ENCODE measurements at places on chromosomes 12 and 14.

DNA sequence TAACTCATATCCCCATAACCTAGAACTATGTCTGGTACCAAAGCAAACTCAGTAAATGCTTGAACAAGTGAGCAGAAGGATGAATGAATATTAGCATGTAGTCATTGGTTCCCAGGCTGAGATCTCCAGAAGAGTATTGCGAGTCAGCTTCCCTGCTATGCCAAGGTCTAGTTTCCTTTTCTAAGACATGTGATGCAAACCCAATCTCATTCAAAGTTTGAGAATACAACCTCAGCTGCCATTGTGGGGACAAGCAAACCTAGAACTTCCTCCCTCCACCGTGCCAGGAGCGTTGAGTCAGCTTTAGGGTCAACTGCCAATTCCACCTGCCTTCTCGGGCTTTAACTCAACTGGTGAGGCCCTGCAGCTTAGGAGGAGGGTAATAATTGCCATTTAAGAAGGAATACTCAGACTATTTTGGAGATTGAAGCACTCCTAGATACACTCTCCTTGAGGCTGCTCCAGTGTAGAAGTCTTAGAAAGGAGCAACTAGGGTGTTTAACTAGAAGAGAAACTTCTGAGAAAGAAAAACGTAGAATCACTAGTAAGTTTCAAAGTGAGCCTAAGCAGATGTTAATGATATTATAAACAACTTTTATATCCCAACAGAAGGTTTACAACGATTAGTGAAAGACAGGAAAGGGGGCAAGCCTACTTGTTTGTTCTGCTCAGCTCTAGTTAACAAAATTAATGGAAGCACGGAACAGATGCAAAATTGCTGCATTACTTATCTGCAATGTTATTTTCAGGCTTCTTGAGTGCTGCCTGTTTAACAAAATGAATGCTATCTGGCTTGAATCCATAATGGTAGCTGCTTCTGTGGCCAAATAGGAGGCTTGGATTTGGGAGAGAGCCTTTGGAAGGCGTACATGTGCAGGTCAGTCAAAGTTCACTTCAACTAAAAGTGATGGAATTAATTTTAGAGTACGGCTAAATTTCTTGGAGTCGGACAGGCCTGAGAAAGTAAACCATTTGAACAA, 96.9 kb downstream of the HELB start:
- peak; percentile 7 for DNase-seq

GRCh38 chr12:121515615-121516014, 65.2 kb downstream of the KDM2B start:
- DNase-seq, result no peak

GRCh38 chr14:91228112-91229004, 16.1 kb downstream of the GPR68 start:
- DNase-seq, result peak; percentile 91

DNA sequence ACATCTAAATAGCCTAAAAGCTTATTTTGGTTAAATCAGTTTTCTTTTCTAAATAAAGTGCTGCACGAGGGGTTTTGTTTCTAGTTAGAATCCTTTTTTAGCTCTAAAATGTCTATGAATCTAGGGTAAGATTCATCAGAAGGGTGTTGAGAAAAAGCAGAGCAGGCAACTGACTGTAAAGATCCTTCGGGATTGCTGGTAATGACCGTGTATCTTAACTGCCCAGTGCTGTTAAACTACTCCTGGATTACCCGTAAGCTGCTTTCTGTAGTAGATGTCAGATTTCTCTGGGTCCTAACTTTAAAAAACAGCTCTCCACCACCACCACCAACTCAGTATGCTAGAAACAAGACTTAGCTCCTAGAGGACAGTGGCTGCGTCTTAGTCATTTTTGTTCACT, 39.2 kb downstream of the DACT1 start:
- DNase-seq, result no peak

DNA sequence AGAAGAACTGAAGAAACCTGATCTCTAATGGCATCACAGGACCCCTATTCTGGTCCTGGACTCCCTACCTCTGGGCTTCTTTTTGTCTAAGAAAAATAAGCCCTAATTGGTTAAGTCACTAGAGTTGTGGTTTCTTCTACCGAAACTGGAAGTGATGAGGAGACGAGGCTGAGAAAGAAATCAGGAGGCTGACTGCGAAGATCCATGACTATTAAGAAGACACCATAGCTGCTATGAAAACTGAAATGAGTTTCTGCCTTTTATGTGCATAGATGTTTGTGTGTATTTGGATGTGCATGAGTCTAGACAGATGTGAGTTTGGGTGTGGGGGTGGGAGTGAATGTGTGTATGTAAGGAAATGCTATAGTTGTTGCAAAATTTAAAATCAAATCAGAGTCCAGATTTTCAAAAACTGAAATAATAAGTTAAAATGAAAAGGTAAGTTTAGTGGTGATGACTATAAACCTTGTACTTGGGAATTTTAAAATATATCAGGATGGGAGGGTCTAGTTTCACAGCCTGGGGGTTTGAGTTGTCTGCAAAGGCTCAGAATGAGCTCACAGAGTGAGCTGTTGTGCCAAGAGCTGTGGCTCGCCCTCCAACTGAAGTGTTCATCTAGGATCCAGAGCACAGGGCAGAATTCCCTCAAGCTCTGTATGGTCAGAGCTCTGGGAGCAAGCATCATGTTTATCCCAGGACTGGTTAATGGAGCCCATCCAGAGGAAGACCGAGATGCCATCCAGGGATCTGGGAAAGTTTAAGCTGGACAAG, 94.9 kb downstream of the VCPKMT start:
- DNase-seq, result peak; percentile 82

DNA sequence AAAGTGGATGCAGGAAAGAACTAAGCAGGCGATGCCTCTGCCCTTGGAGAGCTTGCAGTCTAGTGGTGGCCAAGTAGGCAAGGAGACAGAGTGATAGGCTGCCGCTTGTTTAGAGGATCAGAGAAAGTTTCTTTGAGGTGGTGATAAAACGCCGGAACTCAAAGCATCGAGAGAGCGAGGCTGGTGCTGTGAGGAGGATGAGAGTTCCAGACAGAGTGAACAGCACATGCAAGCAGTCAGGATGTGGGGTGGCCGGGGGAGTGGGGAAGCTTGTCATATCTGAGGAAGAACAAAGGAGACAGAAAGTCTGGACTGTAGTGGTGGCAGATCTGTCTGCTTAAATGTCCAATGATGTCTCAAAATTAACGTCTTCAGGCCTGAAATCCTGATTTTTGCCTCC, 319.7 kb downstream of the SNAPC1 start:
- no peak for DNase-seq

DNA sequence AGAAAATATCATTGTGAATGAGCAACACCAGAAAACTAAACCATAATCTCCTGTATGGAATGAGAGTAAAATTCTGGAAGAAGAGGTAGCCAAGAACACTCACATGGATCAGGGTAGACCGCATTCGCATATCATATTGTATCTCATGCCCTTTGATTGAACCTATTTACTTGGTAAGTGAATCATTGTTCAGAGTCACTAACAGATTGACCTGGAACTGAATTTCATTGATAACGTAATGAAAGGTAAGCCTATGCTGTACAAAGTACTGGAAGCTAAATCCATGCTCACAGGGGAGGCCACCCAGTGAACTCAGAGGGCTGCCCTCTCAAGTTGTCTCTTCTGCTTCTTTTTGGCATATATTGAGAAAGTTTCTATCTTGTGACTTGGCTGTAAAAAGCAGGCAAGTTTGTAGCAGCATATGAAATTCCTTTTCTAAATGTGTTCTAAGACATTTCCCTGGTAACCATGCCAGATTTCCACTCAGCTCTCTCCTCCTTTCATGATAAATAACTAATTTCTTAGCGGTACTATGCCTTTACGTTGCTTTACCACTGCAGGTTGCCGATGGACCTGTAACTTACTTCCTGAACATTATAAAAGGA, 91.4 kb downstream of the PLCZ1 start:
- DNase-seq, result no peak

DNA sequence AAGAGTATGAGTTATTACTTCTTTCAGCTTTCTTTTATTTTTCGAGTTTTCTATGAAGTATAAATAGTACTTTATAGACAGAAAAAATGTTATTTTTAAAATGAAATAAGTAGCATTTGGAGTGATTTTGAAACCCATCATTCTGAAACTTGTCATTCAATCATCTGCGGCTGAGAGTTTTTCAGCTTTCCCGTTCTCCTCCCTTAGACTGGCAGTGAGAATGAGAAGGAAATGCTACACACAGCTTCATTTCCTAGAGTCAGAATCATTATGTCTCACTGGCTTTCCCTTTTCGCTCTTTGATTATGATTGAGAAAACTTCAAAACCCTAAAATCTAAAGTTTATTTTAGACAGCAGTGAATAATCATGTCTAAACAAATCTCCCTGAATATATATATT, 33.7 kb upstream of the GNPNAT1 start:
- no peak for DNase-seq

DNA sequence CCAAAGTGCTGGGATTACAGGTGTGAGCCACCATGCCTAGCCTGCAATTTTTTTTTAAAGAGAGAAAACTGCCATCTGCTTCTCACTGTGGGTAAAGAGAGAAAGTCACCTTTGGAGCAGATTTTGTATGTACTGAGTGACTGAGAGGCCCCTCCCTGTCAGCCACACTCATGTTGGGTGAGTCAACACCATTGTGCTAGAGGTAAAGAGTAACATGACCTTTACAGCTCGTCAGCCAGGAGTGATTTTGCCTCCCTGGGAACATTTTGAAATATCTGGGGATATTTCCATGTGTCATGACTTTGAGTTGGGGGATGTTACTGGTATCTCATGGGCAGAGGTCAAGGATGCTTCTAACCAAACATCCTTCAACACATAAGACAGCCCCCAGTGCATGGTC, 115.2 kb downstream of the KSR2 start:
- no peak for DNase-seq

Measured in T-helper 2 cell (primary cell).